ENCODE measurements at places on chromosomes 3 and 15.

- peak; percentile 19 for DNase-seq
These were observed 769 bp downstream of the C2CD4A start for GRCh38 chr15:62067448-62068044.

GRCh38 chr3:58350627-58351013 is 17.9 kb downstream of the PXK start:
- DNase-seq, result no peak

- DNase-seq, result no peak
These were observed 44.0 kb downstream of the RHCG start for GRCh38 chr15:89452330-89452836.

DNA sequence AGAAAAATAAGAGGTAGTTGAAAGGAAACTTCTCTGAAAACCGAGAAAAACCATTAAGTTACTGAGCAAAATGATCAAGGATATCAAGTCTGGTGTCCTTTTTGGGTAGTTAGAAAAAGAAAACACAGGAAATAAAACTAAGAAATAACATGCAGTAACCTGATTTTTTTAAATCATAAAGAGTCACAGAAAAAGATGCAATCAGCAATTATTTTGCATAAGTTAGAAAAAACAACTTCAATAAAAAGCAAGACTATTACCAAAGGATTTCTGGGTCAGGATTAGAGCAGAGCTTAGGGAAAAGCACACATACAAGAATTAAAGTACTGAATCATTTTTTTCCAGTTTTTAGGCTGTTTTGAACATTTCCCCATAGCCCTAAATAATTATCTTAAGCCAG is 28.5 kb upstream of the ANO10 start:
- no peak for DNase-seq

- DNase-seq, result no peak
These were observed 18.6 kb upstream of the MYZAP start for GRCh38 chr15:57573151-57573550.

All from mammary epithelial cell (primary cell).